Activated CD8-positive, alpha-beta T cell treated with anti-CD3 and anti-CD28 coated beads, Interleukin-2, amount 10 ng/mL, durations not matched to agents 7 days and 5 days (primary cell): ENCODE measurements at places on chromosomes 1 and 21. TPM values are rescaled to one million over a fixed set of nuclear protein-coding genes. Genes with fewer than 3 reads are reported as not detected.

The TTC13 gene
- 34.2 TPM for total RNA-seq

GRCh38 chr1:27574871-27575831 lies 28.8 kb downstream of the AHDC1 start:
- no peak for DNase-seq

The AIRE gene
- total RNA-seq, result not detected

GRCh38 chr1:223487887-223488259 lies 94.7 kb downstream of the CCDC185 start:
- no peak for DNase-seq

DNA sequence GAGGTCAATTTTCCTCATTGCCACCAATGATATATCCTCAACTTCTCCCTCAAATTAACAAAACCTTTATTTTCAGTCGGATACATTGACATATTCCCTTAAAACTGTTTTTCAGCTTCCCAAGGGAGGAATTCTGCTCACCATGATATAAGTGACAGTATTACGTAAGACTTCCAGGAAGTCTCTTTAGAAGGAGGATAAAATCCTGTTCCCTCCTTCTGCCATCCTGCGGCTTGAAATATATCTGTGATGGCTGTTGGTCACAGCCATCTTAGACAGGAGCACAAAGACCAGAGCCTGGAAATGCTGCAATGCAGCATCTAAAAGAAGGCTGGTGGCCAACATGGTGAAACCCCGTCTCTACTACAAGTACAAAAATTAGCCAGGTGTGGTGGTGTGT lies 270.4 kb downstream of the GPATCH2 start:
- no peak for DNase-seq

The SNX7 gene
- total RNA-seq, result not detected

DNA sequence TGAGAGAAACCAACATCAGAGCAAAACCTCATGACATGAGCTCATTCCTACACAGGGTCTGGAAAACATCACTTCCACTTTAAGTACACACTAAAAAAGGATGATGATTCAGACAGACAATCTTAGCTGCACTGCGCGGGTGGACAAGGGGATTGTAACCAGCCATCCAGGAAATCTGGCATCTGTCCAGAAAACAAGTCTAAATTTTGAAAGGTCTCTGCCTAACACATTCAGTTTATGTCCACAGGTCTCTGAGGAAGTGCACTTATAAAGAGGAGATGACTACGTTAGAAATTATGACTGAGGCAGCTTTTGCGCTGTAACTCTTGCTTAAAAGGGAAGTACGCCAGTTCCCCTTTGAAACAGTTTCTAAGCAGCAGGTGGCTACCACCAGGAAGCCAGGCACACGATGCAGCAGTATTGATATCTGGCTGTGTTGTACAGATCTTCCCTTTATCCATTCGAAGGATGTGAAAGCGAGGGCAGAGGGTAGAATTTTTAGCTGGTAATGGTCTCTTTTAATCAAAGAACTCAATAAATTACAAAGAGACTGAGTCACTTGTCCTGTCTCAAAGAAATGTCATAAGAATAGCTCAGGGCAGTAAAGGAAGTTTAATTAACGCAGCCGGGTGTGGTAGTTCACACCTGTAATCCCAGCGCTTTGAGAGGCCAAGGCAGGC lies 128.0 kb downstream of the SETD4 start:
- DNase-seq, result peak; percentile 26

- no peak for DNase-seq
These were observed 24.2 kb downstream of the ERG start for GRCh38 chr21:38474124-38474523.
